ENCODE measurements at places on chromosomes 3 and 15. TPM values are rescaled to one million over a fixed set of nuclear protein-coding genes. Genes with fewer than 3 reads are reported as not detected.

GRCh38 chr15:91291673-91292072 is 191.6 kb downstream of the SV2B start:
- no peak for ATAC-seq

DNA sequence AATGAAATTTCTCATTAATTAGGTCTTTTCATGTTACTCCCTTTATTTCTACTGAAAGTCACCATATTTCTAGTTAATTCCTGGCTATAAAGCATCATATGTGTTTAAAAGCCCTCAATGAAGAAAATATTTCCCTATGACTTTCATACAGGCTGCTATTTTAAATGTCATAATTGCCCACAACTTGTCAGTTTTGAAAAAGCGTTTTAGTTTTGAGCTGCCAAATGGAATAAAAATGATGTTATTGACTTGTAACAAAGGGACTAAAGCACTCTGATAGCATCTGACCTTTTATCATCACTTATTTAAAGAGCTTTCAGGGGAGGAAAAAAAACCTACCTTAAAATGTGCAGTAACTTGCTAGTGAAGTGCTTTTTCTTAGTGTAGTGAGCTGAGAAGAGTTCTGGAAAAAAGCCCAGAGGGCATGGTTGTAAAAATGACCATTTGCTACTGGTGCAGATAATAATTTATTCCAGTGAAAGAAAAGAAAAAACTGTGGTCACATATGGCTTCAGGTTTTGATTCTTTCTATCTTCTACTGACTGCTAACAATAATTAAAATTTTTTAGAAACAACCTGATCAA is 877.2 kb downstream of the CADM2 start:
- no peak for ATAC-seq

GRCh38 chr3:40465456-40465855 is 8.3 kb downstream of the RPL14 start:
- no peak for ATAC-seq

GRCh38 chr3:31142139-31142538 is 247.7 kb upstream of the GADL1 start:
- peak; percentile 22 for ATAC-seq

GRCh38 chr3:152193673-152194267 is 75.0 kb upstream of the MBNL1 start:
- ATAC-seq = no peak

Gene CSTA
- 2,321 TPM for total RNA-seq

GRCh38 chr3:153290268-153291015 is 128.4 kb downstream of the RAP2B start:
- ATAC-seq = no peak

Gene RSRC1
- 16.9 TPM for total RNA-seq

DNA sequence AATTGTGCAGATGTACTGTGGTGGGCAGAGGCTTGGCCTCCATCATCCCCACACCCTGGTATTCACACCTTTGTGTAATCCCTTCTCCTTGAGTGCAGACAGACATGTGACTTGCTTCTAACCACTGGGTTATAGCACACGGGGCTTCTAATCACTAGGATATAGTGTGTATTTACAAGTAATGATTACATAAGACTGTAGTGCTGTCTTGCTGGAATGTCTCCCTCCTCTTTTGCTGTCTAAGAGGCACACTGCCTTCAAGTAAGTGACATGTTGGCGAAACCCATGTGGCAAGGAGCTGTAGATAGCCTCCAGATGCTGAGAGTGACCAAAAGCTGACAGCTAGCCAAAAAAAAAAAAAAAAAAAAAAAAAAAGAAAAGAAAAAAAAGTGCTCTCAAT is 542.7 kb upstream of the MDFIC2 start:
- ATAC-seq = no peak

Gene GOLGA6D
- not detected for total RNA-seq

DNA sequence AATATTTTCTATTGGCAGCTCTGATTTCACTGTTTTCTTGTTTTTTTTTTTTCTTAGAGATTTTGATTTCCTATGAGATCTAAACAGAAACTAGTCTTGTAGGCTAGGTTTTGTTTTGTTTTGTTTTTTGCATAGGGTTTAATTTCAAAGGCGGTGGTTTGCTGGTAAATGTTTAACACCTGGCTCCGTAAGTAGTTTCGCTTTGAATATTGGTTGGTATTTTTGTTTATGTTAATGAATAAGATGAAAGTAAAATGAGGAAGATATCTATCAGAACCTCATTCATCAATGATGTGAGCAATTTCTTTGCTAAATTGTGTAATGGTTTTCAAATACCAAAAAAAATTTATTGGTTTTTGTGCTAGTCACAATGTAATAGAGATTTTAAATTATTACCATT is 39.7 kb upstream of the TM4SF1 start:
- no peak for ATAC-seq

DNA sequence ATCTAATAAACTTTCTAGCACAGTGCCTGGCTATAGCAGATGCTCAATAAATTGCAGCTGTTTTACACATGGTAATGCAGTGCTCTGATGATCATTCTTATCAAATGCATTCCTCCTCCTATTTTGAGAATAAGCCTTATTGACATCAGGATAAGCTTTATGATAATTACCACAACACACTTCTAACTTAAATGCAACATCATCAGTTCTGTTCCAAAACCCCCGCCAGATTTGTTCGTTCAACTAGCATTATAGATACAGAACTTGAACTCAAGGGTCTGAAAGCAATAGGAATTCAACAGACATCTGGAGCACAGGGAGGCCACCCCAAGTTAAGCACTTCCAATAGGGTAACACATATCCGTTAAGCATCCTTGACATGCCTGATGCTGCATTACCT is 684.4 kb upstream of the LMCD1 start:
- ATAC-seq = no peak

- ATAC-seq = no peak
Measured at GRCh38 chr3:81419228-81419627, 342.2 kb downstream of the GBE1 start.

DNA sequence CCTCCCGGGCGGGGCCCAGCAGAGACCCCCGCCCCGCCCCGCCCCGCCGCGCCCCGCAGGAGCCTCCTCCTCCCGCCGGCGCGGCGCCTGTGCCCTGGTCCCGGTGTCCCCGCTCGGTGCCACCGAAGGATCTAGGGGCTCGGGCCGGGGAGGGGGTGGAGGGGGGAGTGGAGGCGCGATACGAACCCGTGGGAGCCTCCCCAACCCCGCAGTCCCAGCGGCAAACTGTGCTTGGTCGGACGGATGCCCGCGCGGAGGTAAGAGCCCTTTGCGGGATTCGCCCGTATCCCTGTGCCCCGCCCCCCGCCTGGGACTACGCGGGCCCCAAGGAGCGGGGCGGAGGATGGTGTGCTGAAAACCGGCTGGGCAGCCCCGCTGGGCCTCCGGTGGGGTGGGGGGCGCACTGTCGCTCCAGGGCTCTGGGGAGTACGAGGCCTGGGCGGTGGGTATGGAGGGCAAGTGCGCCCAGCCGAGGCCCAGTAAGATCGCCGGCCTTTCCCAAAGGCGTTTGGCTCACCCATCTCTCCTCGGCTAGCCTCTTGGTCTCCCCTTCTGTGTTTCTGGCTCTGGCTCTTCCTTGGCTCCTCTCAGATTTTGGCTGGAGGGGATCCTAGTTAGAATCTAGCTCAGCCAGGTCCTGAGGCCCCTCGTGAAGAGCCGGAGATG is 65.6 kb upstream of the POLG start:
- peak; percentile 10 for ATAC-seq

Gene GPR62
- not detected for total RNA-seq
